ENCODE measurements at places on chromosomes 4 and X.

DNA sequence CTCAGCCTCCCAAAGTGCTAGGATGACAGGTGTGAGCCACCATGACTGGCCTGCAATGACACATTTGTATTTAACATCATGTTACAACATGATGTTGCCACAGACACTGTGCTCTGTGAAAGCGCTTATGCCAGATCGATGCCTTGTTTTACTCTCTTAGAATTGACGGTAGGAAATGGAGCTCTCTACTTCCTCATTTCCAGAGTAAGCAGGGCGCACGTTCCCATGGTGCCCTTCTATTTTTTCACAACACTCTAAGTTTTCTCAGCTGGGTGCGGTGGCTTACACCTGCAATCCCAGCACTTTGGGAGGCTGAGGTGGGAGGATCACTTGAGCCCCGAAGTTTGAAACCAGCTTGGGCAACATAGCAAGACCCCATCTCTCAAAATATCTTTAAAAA is 60.7 kb upstream of the DHRSX start:
- DNase-seq = no peak

DNA sequence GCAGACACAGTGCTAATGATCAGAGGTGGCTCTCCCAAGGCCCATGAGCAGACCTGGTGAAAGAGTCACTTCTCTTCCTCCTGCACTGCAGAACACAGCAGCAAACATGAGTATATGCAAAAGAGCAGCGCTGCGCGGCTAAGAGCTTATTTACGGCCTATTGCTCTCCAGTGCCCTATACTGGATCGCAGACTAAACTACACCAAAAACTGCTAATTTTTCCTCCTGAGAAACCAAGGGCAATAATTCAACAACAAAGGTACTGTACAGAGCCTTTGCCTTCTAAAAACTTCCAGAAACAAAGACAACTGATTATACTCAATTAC is 702.5 kb downstream of the ARAP2 start:
- DNase-seq = no peak

GRCh38 chr4:48960988-48961635 is 25.0 kb upstream of the CWH43 start:
- no peak for DNase-seq

DNA sequence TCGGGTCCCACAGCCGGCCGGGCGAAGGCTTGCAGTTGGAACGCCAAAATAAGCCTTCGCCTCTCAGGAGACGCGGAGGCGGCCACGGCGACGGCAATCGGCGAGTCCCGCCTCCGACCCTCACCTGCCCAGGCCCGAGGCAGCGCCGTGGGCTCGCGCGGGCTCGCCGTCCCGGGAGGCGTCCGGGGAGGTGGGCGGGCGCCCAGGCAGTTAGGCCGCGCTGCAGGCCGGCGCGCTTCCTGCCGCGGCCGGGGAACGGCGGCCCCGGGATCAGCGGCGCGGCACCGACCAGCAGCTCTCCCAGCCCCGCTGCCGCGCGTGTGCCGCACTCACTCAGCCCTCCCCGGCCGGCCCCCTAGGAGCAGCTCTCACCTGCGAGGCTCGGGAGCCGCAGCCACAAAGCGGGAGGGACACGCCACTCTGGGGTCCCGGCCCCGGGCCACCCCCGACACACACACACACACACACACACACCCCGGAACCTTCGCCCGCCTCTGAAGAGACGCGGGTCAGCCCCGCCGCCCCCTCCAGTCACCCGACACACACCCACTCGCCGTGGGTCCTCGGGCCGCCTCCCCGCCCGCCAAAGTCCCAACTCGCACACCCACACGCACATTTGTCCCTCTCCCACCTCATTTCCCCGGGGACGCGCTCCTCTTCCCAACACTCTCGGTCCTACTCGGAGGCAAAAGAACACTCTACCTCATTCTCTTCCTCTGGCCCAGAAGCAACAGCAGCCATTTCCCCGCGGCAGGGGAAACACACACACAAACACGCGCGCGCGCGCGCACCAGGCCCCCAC is at the start of gene CNOT6L:
CNOT6L (minus strand) TSS at position 767 of the 802 bp plus-strand sequence; CDS start at position 707, 60 bp downstream.
- peak; percentile 56 for DNase-seq

DNA sequence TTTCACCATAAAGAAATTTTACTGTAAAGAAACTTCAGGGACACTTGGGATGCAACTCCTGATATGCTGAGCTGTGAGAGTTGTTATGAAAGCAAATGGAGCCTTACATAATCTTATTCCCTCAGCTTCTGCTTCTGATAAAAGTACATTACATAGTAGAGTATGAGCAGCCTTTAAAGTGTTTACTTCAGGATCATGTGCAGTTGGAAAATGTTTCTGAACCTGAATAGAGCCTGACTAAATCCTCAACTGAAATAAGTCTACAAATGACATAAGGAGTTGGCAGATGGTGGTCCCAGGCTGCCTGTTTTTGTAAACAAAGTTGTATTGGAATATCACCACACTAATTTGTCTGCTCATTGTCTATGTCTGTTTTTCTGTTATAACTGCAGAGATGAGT is 19.3 kb downstream of the RASSF6 start:
- no peak for DNase-seq

- DNase-seq = no peak
These were observed 17.0 kb downstream of the TSPAN5 start for GRCh38 chr4:98641376-98641775.

DNA sequence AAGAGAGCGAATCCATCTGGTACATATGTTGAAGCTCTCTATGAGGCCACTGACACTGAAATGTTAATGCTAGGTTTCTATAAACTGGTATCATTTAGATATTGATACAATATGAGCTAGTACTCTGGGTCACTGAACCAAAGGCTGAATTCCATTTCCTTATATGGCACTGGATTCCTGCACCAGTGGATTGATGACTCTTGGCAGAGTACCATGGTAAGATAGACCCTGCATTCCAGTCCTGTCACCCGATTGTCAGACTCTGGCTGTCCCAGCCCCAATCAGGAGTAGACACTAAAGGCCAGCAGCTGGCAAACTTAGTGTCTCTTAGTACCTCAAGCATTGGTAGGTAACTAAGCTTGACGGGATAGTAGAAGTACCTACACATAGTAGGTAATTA is 44.0 kb upstream of the EOLA2 start:
- DNase-seq = no peak

GRCh38 chr4:17809667-17810066 is 890 bp downstream of the DCAF16 start:
- DNase-seq = no peak

- DNase-seq = no peak
These were observed 337.3 kb downstream of the CENPC start for GRCh38 chr4:67207941-67208441.

- DNase-seq = no peak
These were observed 45.0 kb upstream of the SH3RF1 start for GRCh38 chr4:169315530-169316343.

DNA sequence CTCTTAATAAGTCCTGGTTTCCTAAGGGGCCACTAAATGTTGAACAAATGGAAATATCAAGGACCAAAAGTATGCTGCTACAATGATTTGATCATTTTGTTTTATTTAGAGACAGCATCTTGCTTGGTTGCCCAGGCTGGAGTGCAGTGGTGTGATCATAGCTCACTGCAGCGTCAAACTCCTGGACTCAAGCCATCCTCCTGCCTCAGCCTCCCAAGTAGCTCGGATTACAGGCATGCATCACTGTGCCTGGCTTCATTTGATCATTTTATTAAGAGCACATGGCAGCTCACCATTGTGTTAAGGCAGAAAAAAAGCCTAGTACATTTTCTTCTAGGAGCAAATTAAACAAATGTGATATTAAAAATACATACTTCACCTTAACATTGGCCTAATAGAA is 52.7 kb downstream of the DCLK2 start:
- DNase-seq = no peak

- no peak for DNase-seq
These were observed 370.7 kb downstream of the GRIA2 start for GRCh38 chr4:157591245-157591644.

DNA sequence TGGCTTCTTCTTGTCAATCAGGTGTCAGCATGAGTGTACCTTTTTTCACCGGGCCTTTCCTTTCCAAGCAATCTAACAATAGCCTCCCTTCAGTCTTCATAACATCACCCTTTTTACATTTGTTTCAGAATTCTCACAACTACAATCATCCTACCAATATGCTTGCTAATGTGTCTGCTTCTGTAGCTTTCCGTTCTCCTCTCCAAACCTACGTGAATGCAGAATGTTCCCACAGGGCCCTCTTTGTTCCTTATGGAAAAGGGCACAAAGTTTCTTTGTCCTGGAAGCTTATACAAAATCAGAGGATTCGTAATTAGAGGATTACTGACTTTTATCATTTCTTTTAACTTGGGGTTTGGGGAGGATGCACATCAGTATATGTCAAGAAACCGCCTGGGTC is 461.8 kb downstream of the CENPC start:
- no peak for DNase-seq

DNA sequence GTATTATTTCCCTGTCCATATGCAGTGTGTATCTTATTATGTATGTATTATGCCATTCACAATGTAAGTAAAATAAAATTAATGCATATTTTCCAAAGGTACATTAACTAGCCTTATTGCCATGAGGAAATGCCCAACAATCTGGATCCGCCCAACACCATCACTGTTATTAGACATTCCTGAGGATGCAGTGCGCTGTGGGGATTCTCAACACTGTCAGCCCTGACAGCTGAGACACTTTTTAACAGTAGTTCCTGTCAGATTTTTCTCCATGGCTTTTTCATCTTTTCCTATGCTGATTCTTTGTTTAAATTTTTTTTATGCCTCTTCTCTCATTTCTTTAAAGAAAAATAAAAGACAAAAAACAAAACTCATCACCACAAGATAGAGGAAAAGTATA is 1632.9 kb upstream of the PABPC4L start:
- no peak for DNase-seq

DNA sequence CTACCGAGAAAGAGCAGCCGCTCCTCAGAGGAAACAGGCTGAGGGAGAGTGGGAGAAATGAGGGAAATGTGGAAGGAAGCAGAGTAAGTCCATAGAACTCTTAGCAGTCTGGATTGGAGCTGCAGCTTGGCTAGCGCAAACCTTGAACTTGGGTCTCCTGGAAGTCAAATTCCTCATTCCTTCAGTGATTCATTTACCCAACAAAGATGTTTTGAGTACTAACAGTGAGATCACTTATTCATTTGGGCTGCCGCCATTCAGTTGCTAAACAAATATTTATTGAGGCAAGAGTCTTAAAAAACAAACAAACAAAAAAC is 51.5 kb downstream of the SEL1L3 start:
- no peak for DNase-seq

- no peak for DNase-seq
These were observed 418.0 kb upstream of the PITX2 start for GRCh38 chr4:111040904-111041303.

DNA sequence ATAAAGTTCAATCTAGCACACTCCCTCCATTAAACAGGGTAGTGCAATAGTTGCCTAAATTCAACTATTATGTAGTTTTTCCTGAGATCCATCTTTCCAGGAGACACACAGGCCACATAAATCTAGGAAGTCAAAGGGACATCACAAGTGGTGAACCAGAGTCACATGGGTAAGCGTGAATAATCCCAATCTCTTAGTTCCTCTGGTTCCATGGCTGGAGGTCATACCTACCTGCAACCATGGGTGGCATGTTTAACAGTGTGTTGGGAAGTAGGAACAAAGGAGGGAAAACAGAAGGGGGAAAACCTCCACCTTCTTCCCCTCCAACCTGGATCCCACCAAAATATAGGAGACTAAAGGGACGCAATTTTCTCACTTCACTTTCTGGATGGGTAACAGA is 2651.6 kb downstream of the ARAP2 start:
- no peak for DNase-seq

DNA sequence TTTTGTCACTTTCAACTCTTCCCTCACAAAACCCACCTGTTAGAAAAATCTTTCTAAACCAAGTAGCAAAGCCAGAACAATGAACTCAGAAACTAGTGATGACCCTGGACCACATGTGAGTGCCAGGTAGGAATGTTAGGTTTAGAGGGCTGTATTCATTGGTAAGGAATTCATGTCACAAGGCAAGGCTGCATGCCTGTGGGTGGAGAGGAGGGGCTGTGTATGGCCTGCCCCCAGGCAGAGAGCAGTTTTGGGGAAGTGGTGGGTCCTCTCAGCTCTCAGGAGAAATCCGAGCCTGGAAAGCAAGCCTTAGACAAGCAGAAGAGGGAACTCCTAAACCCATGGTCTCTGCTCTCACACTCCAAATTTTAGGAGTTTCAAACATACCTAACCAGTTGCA is 2.4 kb downstream of the RNF175 start:
- no peak for DNase-seq

DNA sequence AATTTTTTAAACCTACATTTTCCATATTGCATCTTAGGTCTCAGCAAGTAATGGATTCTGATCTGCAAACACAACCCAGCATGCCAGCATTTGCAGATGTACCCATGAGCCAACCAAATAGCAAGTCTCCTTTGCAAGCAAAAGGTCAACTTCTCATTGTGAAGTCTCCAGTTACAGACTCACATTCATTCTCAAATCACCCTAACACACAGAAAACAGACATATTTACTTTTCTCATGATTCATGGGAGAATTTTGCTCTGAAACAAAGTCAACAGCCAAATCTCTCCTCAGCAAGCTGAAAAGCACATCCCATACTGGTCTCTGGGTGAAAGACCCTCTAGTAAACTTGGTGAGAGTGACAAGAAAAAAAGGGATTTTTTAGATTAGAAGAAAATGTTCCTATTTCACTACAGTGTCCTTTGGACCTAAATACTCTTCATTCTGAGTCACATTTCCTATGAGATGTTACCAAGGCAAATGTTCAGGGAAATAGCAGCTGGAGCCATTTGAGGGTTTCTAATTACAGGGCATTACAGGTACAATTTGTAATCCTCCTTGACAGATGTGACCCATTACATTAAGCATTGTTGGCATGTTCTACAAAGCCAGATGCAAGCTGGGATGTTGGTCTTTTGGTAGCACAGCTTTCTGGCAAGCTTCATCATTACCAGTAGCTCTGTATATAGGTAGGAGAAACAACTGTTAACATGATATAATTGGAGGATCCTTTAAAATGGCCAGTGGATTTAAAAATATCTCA is 383.3 kb downstream of the SMARCA1 start:
- no peak for DNase-seq

DNA sequence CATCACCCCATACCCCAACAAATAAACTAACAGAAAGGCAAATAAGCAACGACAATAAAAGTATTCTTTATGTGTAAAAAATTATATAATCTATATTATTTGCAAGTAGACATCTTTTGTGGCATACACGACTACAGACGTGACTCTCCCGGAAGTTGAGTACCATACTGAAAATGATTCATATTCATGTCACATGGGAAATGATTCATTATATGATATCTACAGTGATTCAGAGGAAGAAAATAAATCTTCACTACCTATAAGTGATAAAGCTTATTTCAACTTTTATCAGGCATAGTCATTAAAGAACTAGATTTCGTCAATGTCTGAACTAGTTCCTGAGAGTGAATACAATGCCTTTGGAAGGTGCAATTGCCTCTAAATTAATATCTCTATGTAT is 4.6 kb upstream of the ANTXR2 start:
- DNase-seq = no peak

- no peak for DNase-seq
These were observed 4.1 kb upstream of the PGRMC1 start for GRCh38 chrX:119231936-119232445.

- DNase-seq = no peak
These were observed 208.1 kb downstream of the BCOR start for GRCh38 chrX:39889704-39890103.

GRCh38 chr4:8346838-8347605 is 77.5 kb downstream of the HTRA3 start:
- DNase-seq = no peak

GRCh38 chr4:80461412-80461811 is 125.9 kb downstream of the CFAP299 start:
- DNase-seq = no peak

- no peak for DNase-seq
These were observed 141.2 kb downstream of the DHX15 start for GRCh38 chr4:24443200-24443599.

- DNase-seq = no peak
These were observed 145.1 kb downstream of the PRDM5 start for GRCh38 chr4:120777459-120777858.

Measured in amniotic stem cell (primary cell).